T-helper 22 cell (primary cell): ENCODE measurements at places on chromosomes 2 and 18.

DNA sequence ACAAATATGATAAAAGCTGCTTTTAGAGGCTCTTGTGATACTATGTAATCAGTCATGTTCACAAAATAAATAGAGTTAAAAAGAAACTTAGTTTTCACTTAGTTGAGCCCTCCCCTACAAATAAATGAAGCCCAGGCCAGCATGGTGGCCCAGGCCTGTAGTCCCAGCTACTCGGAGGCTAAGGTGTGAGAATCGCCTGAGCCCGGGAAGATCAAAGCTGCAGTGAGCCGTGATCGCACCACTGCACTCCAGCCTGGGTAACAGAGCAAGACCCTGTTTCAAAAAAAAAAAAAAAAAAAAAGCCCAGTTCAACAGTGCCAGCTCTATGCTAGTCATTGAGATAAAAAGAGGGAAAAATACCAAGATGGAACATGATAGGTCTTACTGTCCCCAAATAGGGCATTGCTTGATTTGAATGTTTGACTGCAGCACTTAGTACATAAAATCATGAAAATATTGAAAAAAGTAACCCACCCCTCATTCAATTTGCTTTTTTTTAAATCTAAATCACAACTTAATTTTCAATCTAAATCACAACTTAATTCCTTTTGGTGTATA lies 1.5 kb downstream of the ASNSD1 start:
- no peak for DNase-seq

DNA sequence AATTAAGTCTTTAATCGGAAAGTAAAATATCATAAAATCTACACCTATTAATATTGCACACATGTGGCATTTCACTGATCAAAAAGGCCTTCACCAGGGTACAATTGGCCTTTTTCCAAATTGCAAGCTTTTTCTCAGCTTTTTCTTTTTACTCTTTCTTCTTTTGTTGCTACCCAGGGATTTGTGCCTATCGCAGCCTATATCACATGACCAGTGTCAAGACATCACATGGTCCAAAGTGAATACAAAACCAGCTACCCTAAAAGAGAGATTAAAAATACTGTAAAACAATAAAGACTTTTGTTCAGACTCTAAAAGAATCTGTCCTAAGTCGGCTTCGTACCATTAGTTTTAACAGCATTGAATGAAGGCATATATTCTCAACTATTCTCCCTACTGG lies 15.0 kb upstream of the OTX1 start:
- DNase-seq = no peak

DNA sequence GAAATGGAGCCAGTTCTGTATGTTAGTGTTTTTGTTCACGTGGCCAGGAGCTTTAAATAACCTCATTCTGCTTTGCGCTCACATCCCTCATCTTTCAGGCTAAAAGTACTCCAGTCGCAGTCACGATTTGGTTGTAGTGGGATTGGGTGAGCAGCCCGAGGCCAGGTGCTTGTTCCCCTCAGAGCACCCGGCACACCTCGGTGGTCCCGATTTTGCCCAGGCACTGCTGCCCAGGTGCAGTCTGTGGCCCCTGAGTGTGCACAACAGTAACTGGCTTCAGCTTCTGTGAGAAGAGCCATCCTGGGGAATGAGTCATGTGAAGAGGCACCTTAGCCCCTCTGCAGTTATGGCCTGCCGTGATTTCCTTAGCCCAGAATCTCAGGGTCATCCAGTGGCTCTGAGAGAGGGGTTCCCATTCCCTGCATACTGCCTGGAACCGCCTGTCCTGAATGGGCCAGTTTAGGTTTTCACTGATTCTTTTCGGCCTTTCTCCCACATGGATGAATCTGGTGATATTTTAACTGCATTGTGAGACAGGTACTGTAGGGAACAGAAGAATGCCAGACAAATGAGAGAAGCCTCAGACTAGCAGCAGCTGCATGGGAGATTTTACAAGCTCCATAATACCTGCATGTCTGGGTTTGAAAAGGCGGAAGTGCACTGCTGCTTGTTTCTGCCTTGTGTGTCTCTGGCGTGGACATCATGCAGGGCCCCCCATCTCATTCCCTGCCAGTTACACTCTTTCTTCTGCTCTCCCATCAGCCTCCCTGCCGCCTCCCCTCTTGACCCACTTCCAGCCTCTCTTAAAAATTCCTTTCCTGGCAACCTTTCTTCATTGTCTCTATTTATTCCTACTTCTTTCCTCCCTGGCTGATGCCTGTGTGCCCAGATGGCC lies 33.5 kb downstream of the IMPA2 start:
- DNase-seq = no peak

DNA sequence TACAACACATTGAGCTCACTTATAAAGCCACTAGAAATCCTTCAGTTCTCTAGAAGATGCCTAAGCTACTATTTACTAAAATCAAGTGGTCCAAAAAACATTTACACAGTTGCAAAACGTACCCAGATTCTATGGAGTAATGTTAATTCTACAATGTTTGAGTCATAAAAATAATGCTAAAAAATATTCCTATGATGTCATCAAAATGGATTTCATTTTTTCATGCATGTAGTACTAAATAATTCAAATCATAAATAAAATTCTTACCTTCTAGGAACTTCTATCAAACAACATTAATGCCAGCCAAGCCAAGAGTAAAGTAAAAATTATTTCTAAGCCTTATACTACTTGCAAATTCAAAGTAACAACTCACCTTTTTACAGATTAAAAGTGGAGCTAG lies 168.9 kb upstream of the EPC2 start:
- no peak for DNase-seq

DNA sequence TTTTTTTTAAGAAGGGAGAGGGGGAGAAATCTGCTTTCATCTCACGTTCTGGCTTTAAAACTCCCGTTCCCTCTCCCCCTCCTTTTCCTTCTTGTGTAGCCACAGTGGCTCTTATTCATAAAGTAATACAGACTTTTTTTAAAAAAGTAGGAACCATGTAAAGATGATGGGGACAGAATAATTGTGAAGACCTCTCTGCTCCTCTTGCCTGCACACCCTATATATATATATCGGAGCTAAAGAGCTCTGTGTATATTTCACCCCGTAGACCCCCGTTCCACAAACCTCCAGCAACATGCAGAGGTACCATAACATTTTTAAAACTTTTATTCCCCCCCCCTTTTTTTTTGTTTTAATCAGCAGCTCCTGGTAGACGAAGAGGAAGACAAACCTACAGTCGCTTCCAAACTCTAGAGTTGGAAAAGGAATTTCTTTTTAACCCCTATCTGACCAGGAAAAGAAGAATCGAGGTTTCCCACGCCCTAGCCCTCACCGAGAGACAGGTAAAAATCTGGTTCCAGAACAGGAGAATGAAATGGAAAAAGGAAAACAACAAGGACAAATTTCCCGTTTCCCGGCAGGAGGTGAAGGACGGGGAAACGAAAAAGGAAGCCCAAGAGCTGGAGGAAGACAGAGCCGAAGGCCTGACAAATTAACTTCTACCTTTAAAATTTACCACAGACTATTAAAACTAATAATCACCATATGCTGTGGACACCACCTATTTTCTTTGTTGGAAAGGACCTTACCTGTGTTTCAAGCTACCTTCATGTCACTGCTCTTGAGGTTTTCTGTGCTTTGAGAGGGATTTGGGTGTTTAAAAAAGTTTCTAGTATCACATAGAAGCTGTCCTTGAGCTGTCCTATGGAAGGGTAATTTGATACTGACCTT lies 1.7 kb downstream of the HOXD8 start:
- no peak for DNase-seq

GRCh38 chr2:100470898-100471514 lies 724 bp downstream of the NMS start:
- no peak for DNase-seq

- DNase-seq = no peak
These were observed 166.5 kb downstream of the PTPRM start for GRCh38 chr18:7733642-7734041.

- no peak for DNase-seq
These were observed 25.5 kb downstream of the ZNF521 start for GRCh38 chr18:25326361-25326952.

DNA sequence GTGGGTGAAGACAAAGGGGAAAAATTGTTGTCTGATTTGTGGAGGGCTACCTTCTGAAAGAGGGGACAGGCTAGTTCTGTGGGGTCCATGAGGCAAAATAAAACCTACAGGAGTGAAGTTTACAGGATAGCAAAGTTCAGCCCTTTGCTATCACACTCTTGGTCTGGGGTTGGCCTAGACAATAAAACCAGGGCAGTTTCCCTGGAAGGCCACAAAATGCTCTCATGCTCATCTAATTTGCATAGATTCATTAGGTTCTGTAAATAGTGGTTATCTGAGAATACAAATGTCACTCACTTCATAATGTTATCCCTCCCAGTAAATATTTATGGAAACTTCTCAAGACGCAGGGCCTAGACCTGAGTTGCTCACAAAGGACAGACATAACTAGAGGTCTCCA lies 63.6 kb downstream of the INSIG2 start:
- no peak for DNase-seq

DNA sequence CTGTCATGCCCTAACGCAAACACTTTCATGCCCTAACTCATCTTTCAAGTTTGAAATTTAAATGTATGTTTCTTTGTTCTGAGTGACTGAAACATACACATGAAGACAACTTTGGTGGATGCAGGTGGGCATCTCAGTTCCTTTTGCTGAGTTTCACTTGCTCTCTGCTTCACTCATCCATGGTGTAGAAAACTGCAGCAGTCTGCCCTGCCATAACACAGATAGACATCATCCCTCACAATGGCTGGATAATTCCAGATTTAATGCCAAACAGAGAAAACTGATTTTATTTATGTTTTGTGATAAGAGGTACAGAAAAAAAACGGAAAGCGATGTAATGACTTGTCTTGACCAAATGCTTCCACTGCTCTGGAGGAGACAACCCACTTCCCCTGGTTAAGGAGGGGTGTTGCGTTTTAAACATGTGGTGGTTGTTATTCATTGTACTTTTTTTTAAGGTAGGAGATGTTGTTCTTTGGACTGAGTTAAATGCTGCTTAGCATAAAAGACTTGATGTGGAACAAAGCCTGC lies 70.4 kb downstream of the RHBDD1 start:
- DNase-seq = no peak

GRCh38 chr2:85355521-85355920 lies 952 bp downstream of the ELMOD3 start:
- no peak for DNase-seq

GRCh38 chr2:109482361-109482861 lies 131.4 kb downstream of the SEPTIN10 start:
- DNase-seq = no peak
